Cerebellar nuclear complex (tissue), 1 donor: ENCODE measurements at places on chromosomes 6 and 20.

- DNase-seq: no peak
Observed at GRCh38 chr20:57544838-57545564, 15.9 kb upstream of the PCK1 start.

GRCh38 chr6:143936778-143937667 lies 71.0 kb downstream of the PLAGL1 start:
- DNase-seq: no peak

DNA sequence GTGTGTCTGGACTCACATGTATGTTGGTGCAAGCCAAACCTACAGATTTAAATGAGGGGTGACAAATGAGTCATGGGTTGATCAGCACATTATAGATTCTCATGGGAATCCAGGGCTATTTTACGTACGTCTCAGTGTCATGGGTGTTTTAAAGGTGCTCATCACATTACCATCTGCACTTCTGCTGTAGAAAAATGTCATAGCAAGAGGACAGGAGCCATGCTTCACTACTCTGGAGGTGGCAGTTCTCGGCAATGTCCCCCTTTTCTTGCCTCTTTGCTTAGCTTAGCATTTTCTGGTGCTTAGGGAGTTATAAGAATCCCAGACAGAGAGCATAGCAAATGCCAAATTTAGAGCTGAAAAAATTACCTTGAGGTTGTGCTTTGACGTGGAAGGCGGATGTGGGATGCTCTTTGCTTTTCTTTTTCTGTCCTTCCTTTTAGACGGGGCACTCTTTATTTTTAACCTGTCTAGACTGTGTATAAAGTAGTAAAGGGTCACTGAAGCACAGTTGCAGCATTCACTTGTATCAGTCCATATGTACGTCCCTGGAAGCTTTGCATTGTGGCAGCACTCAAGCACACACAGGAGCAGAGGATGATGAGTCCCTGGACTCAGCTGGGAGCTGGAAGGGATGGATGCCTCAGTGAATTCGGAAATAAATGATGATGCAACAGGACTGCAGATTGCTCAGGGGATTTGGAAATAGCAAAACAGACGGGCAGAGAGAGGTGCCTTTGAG lies 139.7 kb downstream of the SYNDIG1 start:
- DNase-seq: no peak

DNA sequence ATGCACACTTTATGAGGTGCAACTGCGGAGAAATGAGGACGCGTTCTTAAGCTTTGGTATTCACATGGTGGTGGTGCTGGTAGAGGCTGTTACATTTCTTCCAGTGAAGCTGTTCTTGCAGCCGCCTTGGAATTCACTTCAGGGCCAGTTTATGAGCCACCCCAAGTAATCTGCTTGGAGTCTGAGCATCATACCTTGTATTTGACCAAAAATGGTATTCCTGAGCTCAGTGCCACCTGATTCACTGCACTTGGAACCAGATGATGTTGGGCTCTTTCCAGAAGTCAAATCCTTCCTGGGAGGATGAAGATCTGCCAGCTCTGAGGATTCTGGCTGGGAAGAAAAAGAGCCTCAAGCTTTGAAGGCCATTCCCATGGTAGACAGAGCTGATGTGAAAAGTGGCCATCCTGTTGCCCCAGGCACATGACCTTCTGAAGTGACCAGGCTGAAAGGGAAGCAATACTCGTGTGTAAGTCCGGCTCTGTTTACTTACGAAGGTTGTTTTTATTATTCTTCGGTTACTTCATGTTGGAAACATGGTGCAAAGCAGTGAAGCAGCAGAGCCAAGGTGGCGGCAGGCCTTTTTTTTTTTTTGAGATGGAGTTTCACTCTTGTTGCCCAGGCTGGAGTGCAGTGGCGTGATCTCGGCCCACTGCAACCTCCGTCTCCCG lies 7.7 kb downstream of the MANBAL start:
- DNase-seq: no peak
